Tongue (tissue), 3 donors: ENCODE measurements at places on chromosomes 13 and 19. TPM values are rescaled to one million over a fixed set of nuclear protein-coding genes. Genes with fewer than 3 reads are reported as not detected.

Gene FFAR1
- not detected for total RNA-seq

Gene DPF1
- total RNA-seq = 0.92 TPM

Gene S1PR5
- total RNA-seq = 2.7 TPM

Gene PSG4
- total RNA-seq = not detected

Gene THSD1
- total RNA-seq = 24.5 TPM

Gene SLC5A5
- total RNA-seq = not detected

Gene ZNF382
- total RNA-seq = 21.0 TPM

Gene GGACT
- 3.1 TPM for total RNA-seq

DNA sequence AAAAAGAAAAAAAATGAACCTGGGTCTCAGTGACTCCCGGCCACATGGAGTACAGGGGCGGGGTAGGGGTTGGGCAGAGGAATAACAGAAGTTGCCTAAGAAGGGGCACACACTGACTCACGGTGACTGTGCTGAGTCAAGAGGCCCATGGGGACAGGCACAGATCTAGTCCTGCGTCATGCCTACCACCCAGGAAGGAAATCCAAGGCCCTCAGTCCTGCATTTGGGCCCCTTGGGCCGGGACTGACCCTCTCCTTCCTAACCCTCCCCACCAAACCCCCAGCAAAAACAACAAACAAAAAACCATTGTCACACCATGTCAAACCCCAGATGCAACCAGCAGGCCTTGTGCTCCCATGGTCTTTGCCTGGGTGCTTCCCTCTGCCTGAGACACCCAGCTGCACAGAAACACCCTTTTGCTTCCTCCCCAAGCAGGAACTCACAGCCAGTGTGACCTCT is 9.6 kb upstream of the NOTCH3 start:
- DNase-seq = no peak

GRCh38 chr19:17577457-17578097 is 22.1 kb downstream of the COLGALT1 start:
- DNase-seq = no peak

GRCh38 chr13:42860485-42860884 is 79.1 kb downstream of the FAM216B start:
- no peak for DNase-seq

DNA sequence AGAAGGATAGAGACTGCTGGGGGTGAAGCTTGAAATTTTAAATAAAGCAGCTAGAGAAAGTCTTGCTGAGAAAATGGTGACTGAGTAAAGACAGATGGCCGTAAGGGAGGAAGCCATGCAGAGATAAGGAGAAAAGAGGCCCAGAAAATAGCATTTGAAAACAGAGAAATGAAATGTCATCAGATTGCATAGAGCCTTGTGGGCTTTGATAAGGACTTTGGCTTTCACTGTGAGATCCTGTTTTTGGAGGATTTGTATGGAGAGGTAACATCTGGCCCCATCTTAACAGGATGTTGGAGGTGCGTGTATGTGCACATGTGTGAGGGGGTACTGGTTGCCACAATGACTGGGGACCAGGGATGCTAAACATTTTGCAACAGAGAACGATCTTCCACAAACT is 19.5 kb upstream of the ATP8A2 start:
- no peak for DNase-seq

- DNase-seq = no peak
These were observed 10.5 kb downstream of the CDADC1 start for GRCh38 chr13:49258089-49258796.

DNA sequence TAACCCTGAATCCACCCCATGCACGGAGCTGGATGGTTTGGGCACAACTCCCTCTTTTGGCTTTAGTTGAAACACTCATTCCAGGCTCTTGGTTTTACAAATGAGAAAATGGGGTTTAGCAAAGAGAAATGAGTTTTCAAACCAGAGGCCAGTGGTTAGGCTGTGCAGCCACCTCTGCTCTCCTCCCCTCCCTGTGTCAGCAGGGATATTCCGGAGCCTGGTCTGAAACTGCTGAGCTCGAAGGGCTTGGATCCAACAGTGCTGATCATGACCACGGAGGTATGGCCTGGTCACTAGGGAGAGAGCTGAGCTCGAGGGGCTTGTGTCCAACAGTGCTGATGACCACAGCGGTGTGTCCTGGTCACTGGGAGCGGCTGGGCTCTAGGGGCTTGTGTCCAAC is 41.5 kb downstream of the ZNF787 start:
- DNase-seq = no peak

GRCh38 chr13:23865026-23865425 is 24.2 kb downstream of the MIPEP start:
- no peak for DNase-seq

GRCh38 chr19:31421082-31421481 is 71.8 kb upstream of the TSHZ3 start:
- no peak for DNase-seq

- DNase-seq = peak; percentile 33
These were observed 47.5 kb downstream of the C13orf46 start for GRCh38 chr13:113926301-113926761.

- DNase-seq = peak; percentile 16
These were observed 123.1 kb downstream of the CDK8 start for GRCh38 chr13:26377038-26377437.

GRCh38 chr13:73286177-73286576 is 227.4 kb downstream of the KLF5 start:
- no peak for DNase-seq

DNA sequence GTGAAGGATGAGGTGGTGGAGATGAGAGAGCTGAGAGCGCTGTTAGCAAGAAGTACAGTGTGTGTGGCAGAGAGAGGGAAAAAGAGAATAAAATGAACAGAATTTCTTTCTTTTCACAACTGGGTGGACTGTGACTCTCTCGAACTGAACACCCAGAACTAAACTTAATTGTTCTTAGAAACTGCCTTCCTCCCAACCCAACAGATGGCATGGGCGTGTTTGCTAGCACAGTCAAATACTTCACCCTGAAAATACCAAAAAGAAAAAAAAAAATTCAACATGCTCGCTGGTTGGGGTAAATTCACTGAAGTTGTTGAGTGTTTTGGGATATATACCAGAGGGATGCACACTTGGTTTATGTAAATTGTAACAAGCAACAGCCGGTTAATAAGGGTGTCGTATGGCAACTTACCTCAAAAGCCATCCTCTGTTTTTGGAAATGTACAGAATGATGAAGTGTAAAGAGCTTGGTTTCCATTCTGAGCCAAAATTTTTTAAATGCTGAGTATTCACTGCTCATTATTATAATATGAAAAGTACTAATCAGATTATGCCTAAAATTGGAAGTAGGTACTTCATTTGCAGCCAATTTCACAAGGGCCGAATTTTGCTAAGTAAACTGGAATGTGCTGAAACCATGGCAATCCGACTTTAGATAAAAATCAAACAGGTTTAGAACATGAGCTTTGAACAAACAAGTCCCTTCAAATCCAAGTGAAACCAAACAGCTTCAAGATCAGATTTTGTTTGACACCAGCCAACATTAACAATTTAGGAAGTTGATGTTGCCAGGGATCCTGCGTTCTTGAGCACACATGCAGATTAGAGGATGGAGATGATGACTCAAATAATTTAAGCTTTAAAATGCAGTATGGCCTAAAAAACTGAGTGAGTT is 115.8 kb downstream of the ZIC5 start:
- DNase-seq = peak; percentile 9

- DNase-seq = peak; percentile 60
These were observed 93.2 kb downstream of the STK24 start for GRCh38 chr13:98483601-98484288.

GRCh38 chr13:106786006-106786563 is 218.1 kb upstream of the ARGLU1 start:
- DNase-seq = no peak
